ENCODE measurements at places on chromosomes 11 and 22. TPM values are rescaled to one million over a fixed set of nuclear protein-coding genes. Genes with fewer than 3 reads are reported as not detected.

The OR8J1 gene
- not detected for total RNA-seq

The GPHA2 gene
- not detected for total RNA-seq

GRCh38 chr11:57440744-57441414 lies 14.0 kb upstream of the SLC43A3 start:
- H3K27me3 ChIP-seq: no peaks in the 10 kb centered on the region
- H3K27ac ChIP-seq: no peak overlapping the region
- no peak for DNase-seq
- no peaks in the 10 kb centered on the region for H3K4me1 ChIP-seq

DNA sequence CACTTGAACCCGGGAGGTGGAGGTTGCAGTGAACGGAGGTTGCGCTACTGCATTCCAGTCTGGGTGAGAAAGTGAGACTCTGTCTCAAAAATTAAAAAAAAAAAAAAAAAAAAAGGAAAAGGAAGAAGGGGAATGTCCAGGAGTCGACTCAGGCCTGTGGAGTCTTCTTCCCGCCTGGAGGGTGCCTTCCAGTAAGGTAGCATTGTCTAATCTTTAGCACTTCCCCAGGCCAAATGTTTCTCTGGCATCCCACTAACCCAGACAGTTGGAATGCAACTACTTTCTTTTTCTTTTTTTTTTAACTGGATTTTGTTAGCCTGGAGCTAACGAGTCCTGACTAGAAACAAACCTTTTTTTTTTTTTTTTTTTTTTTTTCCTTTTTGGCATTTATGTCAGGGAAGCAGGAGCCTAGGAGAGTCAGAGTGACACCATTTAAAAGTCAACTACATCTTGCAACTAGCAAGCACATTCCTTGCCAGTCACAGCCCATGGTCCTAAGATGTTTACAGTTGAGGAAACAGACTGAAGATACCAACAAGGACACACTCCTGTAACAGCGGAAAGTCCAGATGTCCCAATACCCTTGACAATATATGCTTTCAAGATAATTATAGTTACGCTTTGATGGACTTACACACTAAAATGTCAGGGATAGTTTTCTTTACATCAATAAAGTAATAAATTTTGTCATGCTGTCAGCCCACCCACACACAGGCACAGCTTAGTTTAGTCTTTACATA lies 10.6 kb downstream of the PLET1 start:
- H3K4me1 ChIP-seq: no peaks in the 10 kb centered on the region
- no peaks in the 10 kb centered on the region for H3K27me3 ChIP-seq
- peaks cover 3% of the 10 kb centered on the region for H3K36me3 ChIP-seq
- DNase-seq: no peak
- H3K4me3 ChIP-seq: no peak overlapping the region

GRCh38 chr11:72773291-72773690 lies 20.6 kb downstream of the STARD10 start:
- no peak overlapping the region for H3K4me3 ChIP-seq
- peaks cover 8% of the 10 kb centered on the region for H3K36me3 ChIP-seq
- peaks cover 40% of the 10 kb centered on the region for H3K4me1 ChIP-seq
- no peak for DNase-seq
- H3K27ac ChIP-seq: no peak overlapping the region

All from suprapubic skin (tissue), 4 donors.